ENCODE measurements at places on chromosomes 12 and 14.
A peak's percentile ranks its signal among the peaks of the same experiment; 100 is the strongest.

DNA sequence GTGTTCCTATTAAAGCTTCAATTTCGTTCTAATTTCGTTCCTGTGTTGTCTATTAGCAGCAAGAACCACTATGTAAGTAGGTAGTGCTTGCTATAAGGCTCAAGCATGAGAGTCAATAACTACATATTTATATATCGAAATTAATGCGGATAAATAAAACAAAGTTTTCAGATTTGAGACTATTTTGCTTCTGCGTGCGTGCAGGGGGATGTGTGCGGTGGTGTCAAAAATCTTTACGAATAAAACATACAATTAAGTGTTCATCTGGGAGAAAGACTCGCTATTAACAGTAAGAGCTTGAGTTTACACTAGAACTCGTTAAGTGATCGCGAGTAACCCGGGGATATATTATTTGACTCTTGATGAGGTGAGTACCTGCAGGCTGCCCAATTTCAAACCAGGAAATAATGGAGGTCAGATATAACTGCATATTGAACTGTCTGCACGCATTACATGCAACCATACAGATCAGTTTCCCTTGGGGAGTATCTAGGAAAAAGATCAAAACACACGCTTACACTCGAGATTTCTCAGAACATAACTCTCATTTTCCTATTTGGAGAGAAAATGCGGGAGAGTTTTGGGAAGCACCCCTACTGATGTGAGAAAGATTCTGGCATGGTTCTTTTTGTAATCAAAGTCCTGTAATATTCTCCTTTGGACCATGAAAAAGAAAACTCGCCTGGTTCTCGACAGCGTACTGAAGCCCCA, 813 bp downstream of the TWF1 start:
- peak; percentile 19 for DNase-seq

DNA sequence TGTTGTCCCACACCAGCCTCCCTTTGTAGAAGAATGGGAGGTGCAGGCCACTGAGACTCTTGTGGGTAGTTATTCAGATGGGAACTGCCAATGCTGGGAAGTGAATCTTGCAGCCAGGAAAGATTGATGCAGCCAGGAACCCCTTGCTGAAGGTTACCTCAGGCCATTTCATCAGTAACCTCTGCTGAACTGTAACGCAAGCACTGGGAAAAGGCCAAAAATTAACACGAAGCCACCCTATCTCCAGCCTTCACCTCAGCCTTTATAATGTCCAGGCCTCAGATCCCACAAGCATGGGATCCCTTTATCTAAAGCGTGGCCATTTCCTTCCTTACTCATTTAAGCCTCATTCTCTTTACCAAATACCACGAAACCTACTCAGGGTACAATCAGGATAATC, 211.1 kb downstream of the SPTSSA start:
- DNase-seq: no peak

- no peak for DNase-seq
Measured at GRCh38 chr12:30964896-30965612, 38.5 kb downstream of the TSPAN11 start.

DNA sequence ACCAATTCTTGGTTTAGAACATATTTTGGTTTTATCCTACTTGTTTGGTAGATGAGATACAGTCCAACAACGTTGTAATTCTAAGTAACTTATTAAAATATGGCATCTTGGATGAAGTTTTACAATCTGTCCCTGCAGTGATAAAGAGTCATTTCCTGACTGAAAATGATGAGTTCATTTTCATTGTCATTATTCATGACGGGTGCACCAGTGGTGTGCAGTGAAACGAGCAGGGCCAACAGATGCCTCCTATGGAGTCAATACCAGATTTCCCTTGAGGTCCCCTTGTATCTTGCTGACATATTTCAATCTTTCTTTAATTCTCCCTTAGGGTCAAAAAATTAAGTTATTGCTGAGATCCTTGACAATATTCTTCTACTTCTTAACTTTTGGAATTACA, 438.5 kb downstream of the LRIG3 start:
- no peak for DNase-seq

- DNase-seq: no peak
Measured at GRCh38 chr12:38788106-38788505, 117.3 kb downstream of the CPNE8 start.

GRCh38 chr14:22268875-22269274, 320.1 kb downstream of the DAD1 start:
- no peak for DNase-seq

DNA sequence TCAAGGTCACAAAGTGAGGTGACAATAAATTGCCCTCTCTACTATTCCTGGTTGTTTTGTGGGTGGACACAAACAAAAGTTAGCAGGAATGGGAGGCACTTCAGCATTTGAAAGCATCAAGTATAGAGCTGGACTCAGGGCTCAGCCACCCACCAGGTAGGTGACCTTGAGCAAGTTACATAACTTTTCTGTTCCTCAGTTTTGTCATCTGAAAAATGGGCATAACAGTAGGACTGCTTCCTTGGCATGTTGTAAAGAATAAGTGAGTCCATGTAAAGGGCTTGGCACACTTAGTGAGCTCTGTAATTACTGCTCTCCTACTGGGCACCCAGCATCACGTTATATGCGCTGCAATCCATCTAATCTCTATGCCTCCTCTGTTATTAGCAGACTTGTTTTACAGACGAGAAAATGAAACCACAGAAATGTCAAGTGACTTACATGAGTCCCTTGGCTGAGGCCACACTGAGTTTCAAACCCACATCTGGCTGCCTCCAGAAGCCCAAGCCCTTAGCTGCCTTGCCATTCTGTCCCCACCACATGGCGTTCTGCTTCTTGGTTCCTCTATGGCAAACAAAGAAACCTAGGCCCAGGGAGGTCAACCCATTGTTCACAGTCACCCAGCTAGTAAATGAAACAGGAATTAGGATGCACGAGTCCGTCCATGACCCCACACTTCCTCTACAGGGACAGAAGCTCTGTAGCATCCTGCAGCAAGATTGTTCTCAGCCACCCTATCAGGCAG, 63.2 kb upstream of the SLC24A4 start:
- no peak for DNase-seq

DNA sequence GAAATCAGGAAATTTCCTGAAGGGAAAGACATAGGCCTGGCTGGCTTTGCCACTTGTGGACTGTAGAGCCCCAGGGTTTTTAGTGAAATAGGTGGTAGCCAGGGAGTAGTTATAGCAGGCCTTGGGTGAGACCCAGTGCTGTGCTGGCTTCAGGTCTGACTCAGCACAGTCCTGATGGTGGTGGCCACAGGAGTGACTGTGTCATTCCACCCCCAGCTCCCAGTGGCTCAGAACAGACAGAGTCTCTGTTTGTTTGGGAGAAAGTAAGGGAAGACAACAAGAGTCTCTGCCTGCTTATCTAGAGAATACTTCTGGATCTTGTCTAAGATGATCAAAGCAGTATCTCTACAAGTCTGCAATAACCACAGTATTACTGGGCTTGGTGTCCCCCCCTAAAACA, 27.5 kb upstream of the OR6J1 start:
- DNase-seq: no peak

DNA sequence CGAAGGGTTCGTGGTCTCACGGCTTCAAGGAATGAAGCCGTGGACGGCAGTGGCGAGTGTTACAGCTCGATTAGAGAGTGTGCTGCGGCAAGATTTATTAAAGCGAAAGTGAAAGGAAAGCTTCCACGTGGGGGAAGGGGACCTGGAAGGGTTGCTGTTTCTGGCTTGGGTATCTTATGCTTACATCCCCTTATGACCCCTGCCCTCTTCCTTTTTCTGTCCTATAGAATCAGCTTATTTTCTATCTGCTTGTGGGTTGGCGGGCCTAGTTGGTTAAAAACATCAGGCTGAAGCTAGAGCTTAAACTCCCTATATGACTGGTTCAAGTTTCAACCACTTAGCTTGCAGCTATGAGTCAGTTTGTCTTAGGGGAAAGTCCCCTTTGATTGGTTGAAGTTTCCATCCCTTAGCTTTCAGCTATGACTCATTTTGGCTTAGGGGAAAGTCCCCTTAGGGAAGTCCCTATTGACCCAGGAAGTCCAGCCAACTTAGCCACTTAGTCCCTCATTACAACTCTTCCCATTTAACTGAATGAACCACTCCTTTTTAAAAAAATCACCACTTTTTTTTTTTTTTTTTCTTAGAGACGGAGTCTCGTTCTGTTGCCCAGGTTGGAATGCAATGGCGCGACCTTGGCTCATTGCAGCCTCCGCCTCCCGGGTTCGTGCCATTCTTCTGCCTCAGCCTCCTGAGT, 1494.7 kb upstream of the TMEM132C start:
- DNase-seq: no peak

GRCh38 chr12:4700621-4701026, 19.6 kb upstream of the GALNT8 start:
- DNase-seq: no peak

- DNase-seq: peak; percentile 58
Measured at GRCh38 chr12:94133964-94134795, 14.2 kb upstream of the PLXNC1 start.

DNA sequence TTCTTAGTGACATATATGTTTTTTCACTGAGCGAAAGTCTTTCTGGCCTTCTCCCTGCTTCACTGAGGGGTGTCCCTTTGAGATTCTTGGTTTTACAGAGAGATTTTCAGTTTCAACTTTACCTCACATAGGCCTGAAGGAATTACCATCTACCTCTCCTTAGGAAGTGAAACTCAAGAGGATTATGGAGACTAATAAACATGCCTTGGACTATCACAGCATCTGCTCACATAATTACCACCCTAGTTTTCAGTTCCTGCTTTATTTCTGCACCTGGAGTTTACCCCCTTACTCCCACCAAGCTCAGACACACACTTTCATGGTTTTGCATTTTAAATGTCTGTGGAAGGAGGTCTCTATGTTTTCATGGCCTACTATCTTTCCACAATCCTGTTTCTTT, 118.3 kb upstream of the SCAF11 start:
- no peak for DNase-seq

- no peak for DNase-seq
Measured at GRCh38 chr14:90567991-90568390, 171.2 kb downstream of the CALM1 start.

DNA sequence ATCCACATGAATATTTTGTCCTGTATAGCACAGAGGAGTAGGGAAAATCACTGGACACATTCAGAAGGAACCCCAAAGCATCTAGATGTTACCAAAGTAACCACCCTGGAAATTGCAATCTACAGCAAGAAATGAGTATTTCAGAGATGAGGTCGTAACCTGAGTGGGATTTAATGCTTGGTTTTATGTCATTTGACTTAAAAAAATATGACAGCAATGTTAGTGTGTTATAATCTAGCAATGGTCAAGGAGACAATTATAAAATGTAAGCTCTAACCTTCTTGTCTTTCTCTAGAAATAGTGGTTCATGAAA, 256.6 kb downstream of the NAV3 start:
- no peak for DNase-seq

- no peak for DNase-seq
Measured at GRCh38 chr14:33794791-33795305, 156.0 kb downstream of the EGLN3 start.

DNA sequence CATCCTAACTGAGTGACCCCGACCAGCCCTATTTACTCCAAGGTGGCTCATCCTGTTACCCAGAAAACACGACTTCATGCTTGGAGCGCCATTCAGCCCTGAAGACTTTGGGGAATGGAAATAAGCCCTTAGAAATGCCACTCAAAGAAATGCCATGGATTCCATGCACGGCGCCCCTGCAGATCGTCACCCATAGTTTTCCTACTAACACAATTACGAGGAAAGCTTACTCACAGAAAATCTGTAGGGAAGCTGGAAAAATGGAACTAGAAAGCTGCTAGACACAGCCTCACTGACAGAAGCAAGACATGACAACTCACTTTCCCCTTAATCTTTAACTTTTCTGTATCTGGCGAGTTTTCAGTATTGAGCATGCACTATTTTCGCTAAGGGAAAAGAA, 19.5 kb downstream of the NUAK1 start:
- no peak for DNase-seq

GRCh38 chr12:40170593-40170992, 54.2 kb upstream of the LRRK2 start:
- no peak for DNase-seq

DNA sequence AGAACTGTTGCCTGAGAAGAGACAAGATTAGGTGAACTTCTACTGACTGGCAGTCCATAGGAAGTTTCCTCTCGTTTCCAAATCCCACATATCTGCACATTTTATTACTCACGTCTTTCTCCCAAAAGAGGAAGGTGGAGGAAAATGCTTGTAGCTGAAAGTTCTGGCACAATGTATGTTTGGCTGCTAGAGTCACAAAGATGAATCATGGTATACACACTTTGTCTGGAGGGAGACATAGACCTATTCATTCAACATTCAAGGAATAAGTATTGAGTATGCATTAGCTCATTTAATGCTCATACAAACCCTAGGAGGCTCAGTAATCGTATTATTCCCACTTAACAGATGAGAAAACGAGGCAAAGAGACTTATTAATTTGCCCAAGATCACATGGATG, 291.8 kb downstream of the FOXN3 start:
- DNase-seq: no peak

DNA sequence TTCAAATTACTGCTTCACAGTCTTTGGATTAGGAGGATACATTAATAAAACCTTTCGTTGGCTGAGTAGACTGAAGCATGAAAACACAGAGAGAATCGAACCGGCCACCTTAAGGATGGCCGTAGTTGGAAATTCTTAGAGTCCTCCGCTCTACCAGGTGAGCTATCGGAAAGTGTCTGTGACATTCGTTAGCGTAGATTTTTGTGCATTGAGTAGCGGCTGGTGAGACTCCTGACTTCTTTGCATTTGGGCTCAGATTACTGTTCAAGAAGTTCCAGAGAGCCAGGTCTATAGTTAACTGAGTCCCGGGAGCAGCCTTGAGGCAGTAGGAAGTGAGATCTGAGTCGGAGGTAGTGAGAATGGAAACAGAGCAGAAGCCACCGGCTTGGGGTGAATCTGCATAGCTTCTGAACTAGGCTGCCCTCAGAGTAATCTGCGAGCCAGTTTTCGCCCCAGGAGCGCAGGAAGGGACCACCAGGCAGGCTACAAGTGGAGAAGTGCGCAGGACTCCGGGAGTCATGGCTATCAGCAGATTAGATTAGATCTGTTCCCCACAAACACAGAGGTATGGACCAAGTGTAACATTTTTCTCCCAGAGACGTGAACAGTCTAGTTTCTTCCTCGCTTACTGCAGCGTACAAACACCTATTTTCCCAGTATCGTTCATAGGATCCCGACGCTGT, 11.0 kb downstream of the OR6S1 start:
- DNase-seq: no peak

GRCh38 chr14:68088451-68088854, 268.9 kb downstream of the RAD51B start:
- DNase-seq: no peak

DNA sequence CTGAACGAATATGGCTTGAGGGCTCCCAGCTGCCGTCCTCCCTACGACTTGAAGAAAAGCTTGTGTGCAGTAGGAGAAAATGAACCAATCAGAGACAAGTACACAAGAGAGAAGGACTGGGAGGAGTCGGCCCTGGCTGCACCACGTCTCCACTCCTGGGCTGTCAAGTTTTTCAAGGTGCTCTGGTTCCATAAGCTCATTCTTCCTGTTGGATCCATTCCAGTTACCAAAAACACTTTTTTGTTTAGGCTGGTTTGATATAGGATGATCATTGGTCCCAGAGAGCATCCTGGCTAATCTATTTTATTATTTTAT, 2.8 kb upstream of the A2ML1 start:
- DNase-seq: no peak
